ENCODE measurements at places on chromosomes 3 and 15. TPM values are rescaled to one million over a fixed set of nuclear protein-coding genes. Genes with fewer than 3 reads are reported as not detected.
A peak's percentile ranks its signal among the peaks of the same experiment; 100 is the strongest.

Gene DNAJC13
- 51.0 TPM for total RNA-seq

Gene RTP4
- 0.49 TPM for total RNA-seq

Gene HOMER2
- total RNA-seq, result 24.3 TPM

Gene SYNPR
- 1.3 TPM for total RNA-seq

Gene VPS39
- total RNA-seq, result 71.2 TPM

Gene DZIP1L
- 26.1 TPM for total RNA-seq

Gene ZNF860
- 0.98 TPM for total RNA-seq

Gene CPEB1
- 10.9 TPM for total RNA-seq

Gene PLAAT1
- not detected for total RNA-seq

Gene CEP19
- 3.7 TPM for total RNA-seq

Gene TRH
- 2.0 TPM for total RNA-seq

DNA sequence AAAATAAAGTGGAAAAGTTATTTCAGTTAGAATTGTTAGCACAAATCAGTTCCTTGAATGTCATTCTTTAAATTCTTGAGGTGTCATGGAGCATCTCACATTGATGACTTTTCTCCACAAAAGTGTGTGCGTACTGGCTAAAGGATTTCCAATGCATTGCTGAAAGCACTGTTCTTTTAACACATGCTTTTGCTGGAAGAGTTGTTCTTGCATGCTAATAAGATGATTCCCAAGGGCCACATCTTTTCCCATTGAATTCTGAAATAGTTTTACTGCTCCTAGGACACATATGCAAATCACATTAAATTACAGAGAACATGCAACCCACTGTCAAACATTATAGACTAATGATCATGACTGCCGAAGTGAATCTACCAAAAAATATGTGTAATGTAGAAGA, 516.3 kb upstream of the CADM2 start:
- ATAC-seq, result peak; percentile 63

GRCh38 chr3:20218215-20218614, 32.2 kb upstream of the SGO1 start:
- no peak for ATAC-seq

DNA sequence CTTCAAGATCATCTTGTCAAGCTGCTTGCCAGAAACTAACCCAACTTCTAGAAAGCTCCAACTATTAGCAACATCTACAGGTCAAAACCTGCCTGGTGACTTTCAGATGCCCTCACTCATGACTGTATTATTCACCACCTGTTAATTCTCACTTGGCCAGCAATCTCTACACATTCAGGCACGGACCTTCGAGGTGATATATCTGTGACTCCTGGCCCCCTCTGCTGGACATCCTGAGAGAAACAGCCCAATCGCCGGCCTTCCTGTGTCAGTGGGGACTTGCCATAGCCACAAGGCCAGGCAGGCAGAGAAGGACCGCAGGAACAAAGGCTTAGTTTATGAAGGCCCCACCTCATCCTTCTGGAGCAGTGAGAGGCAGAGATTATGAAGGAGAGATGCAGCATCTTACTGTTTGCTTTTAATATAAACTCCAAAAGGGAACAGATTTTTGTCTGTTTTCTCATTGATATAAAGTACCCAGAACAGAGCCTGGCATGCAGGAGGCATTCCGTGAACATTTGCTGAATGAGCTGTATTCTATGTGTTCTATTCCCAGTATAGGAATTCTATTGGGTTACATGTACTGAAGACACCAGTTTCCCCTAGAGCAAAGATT, 24.4 kb upstream of the OCA2 start:
- ATAC-seq, result peak; percentile 90

DNA sequence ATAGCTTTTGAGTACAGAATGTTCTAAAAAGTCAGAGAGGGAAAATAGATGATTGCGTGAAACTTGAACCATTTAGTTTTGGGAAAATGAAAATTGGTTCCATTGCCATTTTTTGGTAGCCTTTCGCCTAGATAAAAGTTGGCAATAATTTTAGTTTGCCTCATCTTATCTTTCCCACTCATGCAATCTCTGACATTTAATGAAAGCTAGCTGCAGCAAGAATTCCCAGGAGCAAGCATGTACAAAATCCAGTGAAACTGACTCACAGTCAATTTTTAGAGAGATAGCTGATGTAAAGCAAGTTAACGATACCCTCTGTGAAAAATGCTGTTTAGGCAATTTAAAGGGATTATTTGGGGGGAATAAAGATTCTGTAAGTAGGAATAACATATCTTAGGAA, 797.4 kb downstream of the GRM7 start:
- no peak for ATAC-seq

DNA sequence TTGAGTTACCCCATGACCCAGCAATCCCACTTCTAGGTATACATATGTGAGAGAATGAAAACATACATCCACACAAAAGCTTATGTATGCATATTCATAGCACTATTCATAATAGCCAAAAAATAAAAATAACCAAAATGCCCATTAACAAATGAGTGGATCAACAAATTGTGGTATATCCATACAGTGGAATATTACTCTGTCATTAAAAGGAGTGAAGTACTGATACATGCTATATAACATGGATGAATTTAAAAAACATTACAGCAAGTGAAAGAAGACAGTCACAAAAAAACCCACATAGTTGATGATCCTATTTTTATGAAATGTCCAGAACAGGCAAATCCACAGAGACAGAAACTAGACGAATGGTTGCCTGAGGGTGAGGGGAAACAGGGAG, 5.2 kb downstream of the C3orf20 start:
- no peak for ATAC-seq

GRCh38 chr3:9946112-9947024, 5.8 kb downstream of the PRRT3 start:
- peak; percentile 86 for ATAC-seq

DNA sequence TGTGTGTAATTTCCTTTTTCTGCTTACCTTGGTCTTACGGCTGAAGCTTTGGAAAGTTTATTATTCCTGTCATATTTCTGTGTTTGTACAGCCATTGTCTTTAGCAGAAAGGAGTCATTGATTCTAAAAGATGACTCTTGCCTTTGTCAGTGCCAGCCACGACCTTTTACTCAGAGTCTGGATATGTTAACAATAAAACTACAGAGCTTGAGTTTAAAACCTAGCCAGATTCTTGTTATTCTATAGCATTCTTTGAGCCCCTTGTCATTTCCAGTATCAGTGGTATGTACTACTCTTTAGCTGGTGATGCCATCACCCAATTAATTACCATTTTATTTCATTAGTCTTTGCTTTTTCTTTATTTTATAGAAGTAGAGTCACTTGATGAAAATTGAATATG, 142.4 kb downstream of the TCF12 start:
- peak; percentile 41 for ATAC-seq

GRCh38 chr15:43974852-43975251, 148.1 kb downstream of the WDR76 start:
- peak; percentile 45 for ATAC-seq

DNA sequence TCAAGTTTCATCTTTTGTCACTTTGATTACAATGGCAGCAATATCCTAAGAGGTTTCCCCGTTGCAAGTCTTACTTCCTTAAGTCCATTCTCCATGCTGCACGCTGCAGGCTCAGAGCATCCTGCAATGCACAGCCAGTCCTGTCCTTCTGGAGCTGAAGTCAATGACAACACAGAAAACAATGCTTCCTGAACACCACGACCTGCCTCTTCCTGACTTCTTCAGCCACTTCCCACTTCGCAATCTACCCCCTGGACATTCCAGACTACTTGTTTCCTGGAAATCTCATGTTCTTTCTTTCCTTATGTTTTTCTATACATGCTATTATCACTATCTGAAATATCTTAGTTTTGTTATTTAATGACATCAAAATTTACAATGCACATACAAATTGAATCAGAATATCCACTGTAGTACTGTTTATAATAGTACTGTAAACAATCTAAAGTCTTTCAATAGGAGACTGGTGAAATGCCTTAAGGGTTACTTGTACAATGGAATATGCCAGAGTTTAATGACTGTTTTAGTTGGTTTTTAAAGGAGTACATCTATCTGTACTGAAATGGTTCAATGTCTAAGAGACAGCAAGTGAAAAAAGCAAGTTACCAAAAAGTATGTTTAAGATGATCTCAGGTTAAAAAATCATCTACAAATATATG, 113.7 kb upstream of the PRTG start:
- ATAC-seq, result no peak

DNA sequence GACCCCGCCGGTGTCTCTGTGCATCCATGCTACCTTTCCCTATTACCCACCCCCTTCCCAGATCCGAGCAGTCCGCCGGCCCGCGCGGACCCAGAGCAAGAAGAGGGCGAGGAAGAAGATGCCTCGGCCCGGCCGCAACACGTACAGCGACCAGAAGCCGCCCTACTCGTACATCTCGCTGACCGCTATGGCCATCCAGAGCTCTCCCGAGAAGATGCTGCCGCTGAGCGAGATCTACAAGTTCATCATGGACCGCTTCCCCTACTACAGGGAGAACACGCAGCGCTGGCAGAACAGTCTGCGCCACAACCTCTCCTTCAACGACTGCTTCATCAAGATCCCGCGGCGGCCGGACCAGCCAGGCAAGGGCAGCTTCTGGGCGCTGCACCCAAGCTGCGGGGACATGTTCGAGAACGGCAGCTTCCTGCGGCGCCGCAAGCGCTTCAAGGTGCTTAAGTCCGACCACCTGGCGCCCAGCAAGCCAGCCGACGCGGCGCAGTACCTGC, 788 bp downstream of the FOXB1 start:
- peak; percentile 4 for ATAC-seq

DNA sequence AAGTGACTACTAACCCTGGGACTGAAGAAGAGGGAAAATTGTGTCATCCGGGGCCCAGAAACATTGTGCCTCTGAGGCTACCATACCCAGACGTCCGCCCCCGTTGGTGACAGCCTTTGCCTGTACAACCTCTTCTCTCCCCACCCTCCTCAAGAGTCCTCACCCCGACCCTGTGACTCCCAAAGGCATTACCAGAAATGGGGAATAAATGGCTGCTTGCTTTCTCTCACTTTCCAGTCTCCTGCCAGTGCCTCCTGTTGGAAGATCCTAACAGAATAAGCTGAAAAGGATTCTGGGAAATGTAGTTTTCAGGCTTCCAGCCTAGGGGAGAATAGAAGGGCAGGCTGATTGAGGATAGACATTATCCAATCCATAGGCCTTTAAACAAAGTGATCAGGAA, 30.8 kb upstream of the SLC25A36 start:
- ATAC-seq, result no peak

Measured in motor neuron (in vitro differentiated cells).